ENCODE measurements at places on chromosomes 6 and 20.

GRCh38 chr6:82066196-82066595, 181.3 kb downstream of the IBTK start:
- DNase-seq = no peak

- no peak for DNase-seq
These were observed 367.5 kb downstream of the GRIK2 start for GRCh38 chr6:101760843-101761621.

GRCh38 chr6:12544821-12545565, 171.6 kb upstream of the PHACTR1 start:
- no peak for DNase-seq

DNA sequence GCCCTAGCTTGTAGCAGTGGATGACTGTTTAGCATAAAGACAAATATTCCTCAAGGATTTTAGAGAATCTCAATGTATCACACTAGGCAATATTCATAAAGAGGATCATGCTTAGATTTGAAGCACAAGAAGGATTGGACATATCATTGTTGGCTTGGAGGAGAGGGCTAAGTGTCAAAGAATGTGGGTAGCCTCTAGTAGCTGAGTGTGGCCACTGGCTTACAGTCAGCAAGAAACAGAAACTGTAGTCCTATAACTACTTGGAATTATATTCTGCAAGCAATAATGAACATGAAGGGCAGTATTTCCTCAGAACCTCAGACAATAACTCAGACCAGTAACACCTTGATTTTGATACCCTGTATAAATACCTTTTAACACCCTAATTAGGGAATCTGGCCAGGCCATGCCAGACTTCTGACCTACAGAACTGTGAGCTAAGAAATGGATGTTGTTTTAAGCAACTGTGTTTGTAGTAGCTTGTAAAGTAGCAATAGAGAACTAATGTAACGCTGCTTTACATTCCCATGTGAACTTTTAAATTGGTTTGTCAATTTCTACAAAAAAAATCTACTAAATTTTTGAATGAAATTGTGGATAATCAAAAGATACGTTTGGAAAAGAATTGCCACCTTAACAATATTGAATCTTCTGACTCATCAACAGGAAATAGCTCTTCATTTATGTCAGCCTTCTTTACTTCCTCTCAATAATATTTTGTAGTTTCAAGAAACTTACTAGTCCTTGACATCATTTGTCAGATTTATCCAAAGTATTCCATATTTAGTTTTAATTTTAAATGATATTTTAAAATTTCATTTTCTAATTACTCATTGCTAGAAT, 65.2 kb upstream of the RSPO3 start:
- no peak for DNase-seq

DNA sequence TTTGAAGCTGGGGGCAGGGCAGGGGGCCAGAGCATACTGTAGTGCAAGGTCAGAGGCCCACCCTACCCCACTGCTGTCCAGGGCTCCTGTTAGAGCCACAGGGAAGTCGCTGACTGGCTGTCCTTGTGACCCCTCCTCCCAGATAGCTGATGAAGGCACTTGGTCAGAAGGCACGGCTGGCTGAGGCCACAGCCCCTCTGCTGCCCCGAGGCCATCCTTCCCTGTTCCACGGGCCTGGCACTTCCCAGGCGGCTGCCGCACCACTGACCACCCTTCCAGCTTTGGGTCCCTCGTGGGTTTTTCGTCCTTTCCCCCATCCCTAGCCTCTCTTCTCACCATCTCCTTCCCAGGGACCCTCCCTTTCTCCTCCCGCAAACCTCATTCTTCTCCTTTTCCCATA, 9.2 kb upstream of the EMILIN3 start:
- DNase-seq = no peak

Measured in Jurkat, Clone E6-1 (cell line).